Kidney (tissue), 22 donors: ENCODE measurements at places on chromosomes 13 and 19. TPM values are rescaled to one million over a fixed set of nuclear protein-coding genes. Genes with fewer than 3 reads are reported as not detected.

MIDN gene
- 205 TPM for total RNA-seq

DNA sequence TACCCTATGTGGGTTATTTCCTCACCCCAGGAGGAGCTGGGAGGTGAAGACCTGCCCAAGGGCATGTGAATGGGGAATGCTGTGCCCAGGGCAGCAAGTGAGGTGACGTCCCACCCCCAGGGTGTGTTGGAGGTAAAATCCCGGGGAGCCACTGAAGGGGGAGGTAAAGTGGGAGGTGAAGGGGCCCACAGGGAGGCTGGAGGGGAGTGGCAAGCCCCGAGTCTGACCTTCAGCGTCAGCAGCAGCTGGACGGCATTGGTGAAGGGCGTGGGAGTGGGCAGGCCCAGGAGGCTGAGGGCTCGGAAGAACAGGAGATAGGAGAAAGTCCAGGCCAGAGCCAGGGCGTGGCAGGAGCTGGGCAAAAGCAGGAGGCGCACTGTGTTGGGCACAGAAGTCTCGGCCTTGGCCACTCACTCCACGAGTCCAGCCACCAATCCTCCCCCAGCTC is 2.4 kb downstream of the MBOAT7 start:
- H3K4me3 ChIP-seq = no peak overlapping the region
- H3K4me1 ChIP-seq = peaks cover 10% of the 10 kb centered on the region
- no peaks in the 10 kb centered on the region for H3K27me3 ChIP-seq
- H3K36me3 ChIP-seq = no peaks in the 10 kb centered on the region

- no peak overlapping the region for H3K4me3 ChIP-seq
- DNase-seq = no peak
- H3K4me1 ChIP-seq = peaks cover 4% of the 10 kb centered on the region
- no peak overlapping the region for H3K27ac ChIP-seq
- no peaks in the 10 kb centered on the region for H3K27me3 ChIP-seq
These were observed 39.8 kb upstream of the TPM4 start for GRCh38 chr19:16036397-16036925.

DNA sequence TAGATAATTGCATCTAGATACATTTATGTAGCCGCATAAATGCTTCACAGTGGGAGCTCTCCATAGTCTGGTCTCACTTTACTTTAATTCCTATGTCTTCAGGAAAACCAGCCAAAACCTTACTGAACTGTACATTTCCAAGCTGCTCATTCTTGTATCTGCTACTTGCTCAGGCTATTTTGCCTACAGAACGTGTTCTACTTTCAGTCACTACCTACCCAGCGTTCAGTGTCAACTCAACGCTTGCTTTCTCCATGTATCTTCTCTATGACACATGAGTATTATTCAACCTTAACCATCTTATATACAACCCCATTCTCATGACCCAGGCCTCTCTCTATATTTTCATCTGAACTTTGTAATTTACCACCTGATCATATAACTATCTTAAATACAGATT is 101.9 kb downstream of the KLF12 start:
- H3K27me3 ChIP-seq = no peaks in the 10 kb centered on the region
- no peaks in the 10 kb centered on the region for H3K4me1 ChIP-seq
- no peaks in the 10 kb centered on the region for H3K36me3 ChIP-seq
- DNase-seq = no peak

DNA sequence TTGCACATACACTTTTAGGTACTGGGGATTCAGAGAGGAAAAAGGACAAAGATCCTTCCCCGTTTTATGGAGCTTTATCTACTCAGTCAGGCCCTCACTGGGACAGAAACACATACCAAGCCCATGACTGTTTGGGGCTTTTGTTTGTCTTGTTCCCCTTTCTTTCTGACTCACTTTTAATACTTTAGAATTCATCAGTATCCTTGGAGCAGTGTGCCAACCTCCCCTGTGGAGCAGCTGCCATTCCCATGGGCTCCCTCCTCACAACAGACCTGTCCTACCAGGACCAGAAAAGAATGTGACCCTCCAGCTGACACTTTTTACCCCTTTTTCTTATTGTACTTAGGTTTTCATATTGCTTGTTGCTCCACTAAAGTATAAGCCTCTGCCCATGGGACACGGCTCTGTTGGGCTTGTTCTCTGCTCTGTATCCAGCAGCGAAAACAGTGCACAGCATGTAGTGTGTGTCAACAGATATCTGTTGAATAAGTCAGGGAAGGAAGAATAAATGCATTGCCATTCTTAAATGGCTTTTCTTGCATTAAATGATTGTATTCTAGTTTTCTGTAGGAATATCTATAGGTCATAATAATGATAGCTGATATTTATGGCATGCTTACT is 431.1 kb downstream of the EFNB2 start:
- H3K27ac ChIP-seq = no peak overlapping the region
- no peaks in the 10 kb centered on the region for H3K27me3 ChIP-seq
- DNase-seq = no peak
- H3K36me3 ChIP-seq = no peaks in the 10 kb centered on the region
- no peaks in the 10 kb centered on the region for H3K4me1 ChIP-seq

- no peaks in the 10 kb centered on the region for H3K4me1 ChIP-seq
- H3K27ac ChIP-seq = peak overlapping the region; percentile 71
- H3K27me3 ChIP-seq = no peaks in the 10 kb centered on the region
- H3K4me3 ChIP-seq = no peak overlapping the region
These were observed 5.8 kb downstream of the CBARP start for GRCh38 chr19:1231729-1232637.

- no peaks in the 10 kb centered on the region for H3K36me3 ChIP-seq
- no peaks in the 10 kb centered on the region for H3K27me3 ChIP-seq
- H3K27ac ChIP-seq = no peak overlapping the region
- H3K4me1 ChIP-seq = no peaks in the 10 kb centered on the region
These were observed 1.2 kb upstream of the RNASEH2B start for GRCh38 chr13:50908371-50908770.

- no peaks in the 10 kb centered on the region for H3K27me3 ChIP-seq
- no peaks in the 10 kb centered on the region for H3K4me1 ChIP-seq
- H3K36me3 ChIP-seq = no peaks in the 10 kb centered on the region
- no peak overlapping the region for H3K27ac ChIP-seq
- no peak for DNase-seq
These were observed 343.9 kb downstream of the OXGR1 start for GRCh38 chr13:96650301-96650886.
